Coronary artery (tissue), 2 donors: ENCODE measurements at places on chromosomes 2 and 18.

DNA sequence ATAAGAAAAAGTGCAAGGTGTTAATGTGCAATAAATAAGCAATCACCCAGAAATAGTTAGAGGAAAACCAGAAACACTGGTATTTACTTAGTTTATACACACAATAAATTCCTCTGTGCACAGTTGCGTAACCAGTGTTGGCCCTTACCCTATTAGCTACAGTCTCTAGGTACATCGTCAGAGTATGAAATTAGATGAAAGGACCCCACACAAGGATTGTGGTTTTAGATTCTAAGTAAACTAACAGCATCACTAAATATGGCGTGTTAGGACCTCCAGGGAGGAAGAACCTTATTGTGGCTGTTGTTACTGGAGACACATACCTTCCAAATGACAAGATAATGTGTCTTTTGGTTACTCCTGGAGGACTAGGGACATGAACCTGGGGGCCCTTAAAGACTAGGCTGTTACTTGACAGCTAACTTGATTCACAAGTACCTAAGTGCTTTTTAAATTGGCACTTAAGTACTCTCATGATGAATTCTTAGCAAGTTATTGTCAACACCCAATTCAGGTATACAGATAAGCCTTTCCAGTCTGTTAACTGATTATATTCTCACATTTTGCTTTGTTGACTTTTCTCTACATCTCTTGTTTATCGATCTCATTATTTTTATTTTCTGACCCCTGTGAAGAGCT, 115.3 kb downstream of the FEZ2 start:
- no peak for DNase-seq

GRCh38 chr2:231300020-231300721, 95.3 kb upstream of the B3GNT7 start:
- no peak for DNase-seq

- DNase-seq: peak; percentile 64
Observed at GRCh38 chr2:231361701-231362554, 33.6 kb upstream of the B3GNT7 start.

- DNase-seq: no peak
Observed at GRCh38 chr18:23812546-23813440, 123.5 kb downstream of the LAMA3 start.

DNA sequence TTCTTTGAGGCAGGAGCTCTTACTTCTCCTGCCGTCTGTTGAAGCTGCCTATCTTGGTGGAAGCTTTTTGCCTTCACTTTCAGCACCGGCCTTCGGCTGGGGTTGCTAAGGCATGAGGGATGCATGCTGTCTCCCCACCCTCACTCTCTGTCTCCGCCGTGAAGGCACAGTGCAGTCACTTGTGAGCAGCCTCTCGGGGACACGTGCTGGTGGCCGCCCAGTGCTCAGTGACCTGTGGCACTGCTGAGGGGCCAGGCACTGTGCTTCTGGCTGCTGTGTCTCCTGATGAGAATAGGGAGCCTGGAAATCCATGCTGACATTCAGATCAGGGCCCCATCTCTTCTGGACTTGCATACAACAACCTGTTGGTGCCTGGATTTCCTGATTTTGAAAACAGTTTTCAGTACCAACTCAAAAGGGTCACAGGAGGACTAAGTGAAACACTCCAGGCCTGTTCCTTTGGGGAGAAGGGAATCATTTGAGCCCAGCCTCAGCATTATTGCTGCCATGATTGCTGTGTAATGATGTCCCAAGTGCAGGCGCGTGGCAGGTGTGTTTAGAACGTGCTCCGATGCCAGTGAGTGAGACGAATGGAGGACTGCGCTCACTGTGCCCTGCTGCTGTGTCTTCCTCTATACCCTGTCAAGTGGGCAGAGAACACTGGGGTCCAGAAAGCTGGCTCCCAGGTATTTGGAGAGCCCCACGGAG, 218.1 kb downstream of the SEPTIN10 start:
- no peak for DNase-seq

DNA sequence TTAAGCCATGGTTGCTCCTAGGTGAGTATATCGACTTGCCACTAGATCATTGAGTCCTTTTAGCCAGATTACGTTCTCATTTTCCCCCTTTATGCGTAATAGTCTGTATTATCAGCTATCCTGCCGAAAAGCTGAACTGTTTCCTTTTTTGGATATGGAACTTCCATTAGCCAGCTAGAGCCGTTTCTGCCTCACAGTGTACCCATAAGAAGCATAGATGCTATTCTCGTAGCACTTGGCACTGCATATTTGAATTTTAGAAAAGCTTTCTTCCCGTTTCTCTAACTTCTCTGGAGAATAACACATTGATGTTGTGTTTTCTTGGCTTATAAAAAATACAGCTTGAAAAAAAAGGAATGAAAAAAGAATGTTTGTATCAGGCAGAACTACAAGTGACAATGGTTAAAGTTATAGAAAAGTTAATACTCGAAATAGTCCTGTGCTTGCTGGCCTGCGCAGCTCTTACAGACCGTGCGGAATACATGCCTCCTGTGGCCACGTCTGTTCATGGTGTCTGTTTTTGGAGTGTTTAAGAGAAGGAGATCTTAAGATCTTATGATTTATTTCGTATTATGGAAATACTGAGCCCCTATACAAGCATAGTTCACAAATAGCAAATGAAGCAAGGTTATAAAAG, 710 bp downstream of the DUSP19 start:
- no peak for DNase-seq

GRCh38 chr2:140600116-140600515, 1530.7 kb downstream of the LRP1B start:
- no peak for DNase-seq

- DNase-seq: no peak
Observed at GRCh38 chr2:23636426-23636825, 251.4 kb downstream of the KLHL29 start.

- DNase-seq: peak; percentile 57
Observed at GRCh38 chr2:109348671-109349502, 219.9 kb downstream of the SH3RF3 start.

DNA sequence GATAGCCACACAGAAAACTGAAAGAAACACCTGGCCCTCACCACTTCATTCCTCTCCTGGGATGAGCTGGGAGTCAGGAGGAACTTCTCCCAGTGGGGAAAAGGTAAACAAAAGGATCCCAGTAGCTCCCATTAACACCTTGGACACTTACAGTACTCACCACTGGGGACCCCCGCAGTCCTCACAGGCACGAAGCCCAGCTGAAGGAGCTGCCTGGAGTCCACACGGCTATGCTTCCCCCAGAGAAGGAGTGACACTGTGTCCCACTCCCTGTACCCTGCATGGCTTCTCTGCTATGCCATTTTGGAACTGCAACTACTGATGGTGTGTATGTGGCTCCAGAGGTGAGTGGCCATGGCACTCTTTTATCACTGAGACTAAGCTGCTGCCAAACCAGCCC, 1565.1 kb downstream of the LRP1B start:
- no peak for DNase-seq

GRCh38 chr18:56161566-56162260, 476.7 kb downstream of the TXNL1 start:
- DNase-seq: no peak

DNA sequence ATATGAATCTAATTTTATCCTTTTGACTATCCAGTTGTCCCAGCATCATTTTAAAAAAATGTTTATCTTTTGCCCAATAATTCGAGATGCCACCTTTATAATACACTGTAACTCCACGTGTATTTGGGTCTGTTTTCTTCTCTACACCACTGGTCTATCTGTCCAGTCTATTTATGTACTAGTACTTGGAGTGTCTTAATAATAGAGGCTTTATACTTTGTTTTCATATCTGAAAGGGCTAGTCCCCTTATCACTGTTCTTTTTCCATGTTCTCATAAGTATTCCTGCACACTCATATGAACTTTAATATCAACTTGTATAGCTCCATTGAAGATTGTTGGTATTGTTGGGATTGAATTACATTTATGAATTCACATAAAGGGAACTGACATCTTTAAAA, 101.1 kb upstream of the RMP24 start:
- DNase-seq: no peak
